Ovary (tissue), 10 donors: ENCODE measurements at places on chromosomes 6 and 20. TPM values are rescaled to one million over a fixed set of nuclear protein-coding genes. Genes with fewer than 3 reads are reported as not detected.

- H3K4me3 ChIP-seq: no peak overlapping the region
- no peaks in the 10 kb centered on the region for H3K36me3 ChIP-seq
- H3K27ac ChIP-seq: no peak overlapping the region
- H3K4me1 ChIP-seq: peaks cover 7% of the 10 kb centered on the region
- no peak for DNase-seq
- H3K27me3 ChIP-seq: no peaks in the 10 kb centered on the region
These were observed 435.3 kb upstream of the SPTLC3 start for GRCh38 chr20:12573442-12573841.

- no peak for DNase-seq
- H3K36me3 ChIP-seq: no peaks in the 10 kb centered on the region
- peak overlapping the region; percentile 95 for H3K27ac ChIP-seq
- peaks cover 37% of the 10 kb centered on the region for H3K4me1 ChIP-seq
- H3K4me3 ChIP-seq: peak overlapping the region; percentile 97
These were observed 862 bp downstream of the UCKL1 start for GRCh38 chr20:63955281-63955826.

- H3K27me3 ChIP-seq: no peaks in the 10 kb centered on the region
- H3K4me3 ChIP-seq: no peak overlapping the region
- H3K36me3 ChIP-seq: no peaks in the 10 kb centered on the region
- peaks cover 1% of the 10 kb centered on the region for H3K4me1 ChIP-seq
- no peak for DNase-seq
These were observed 157.4 kb upstream of the ZNF217 start for GRCh38 chr20:53750827-53751619.

RIPOR2 gene
- 3.6 TPM for polyA plus RNA-seq

ADGRB3 gene
- 2.3 TPM for polyA plus RNA-seq

LYRM2 gene
- polyA plus RNA-seq: 26.2 TPM
